ENCODE measurements at places on chromosomes 4 and X. TPM values are rescaled to one million over a fixed set of nuclear protein-coding genes. Genes with fewer than 3 reads are reported as not detected.

The FAM50A gene
- 34.3 TPM for total RNA-seq

The CPLX1 gene
- total RNA-seq = 10.2 TPM

The KDR gene
- total RNA-seq = 13.9 TPM

- H3K4me1 ChIP-seq = peaks cover 4% of the 10 kb centered on the region
- DNase-seq = no peak
- no peak overlapping the region for H3K4me3 ChIP-seq
Measured at GRCh38 chr4:151233600-151233999, 43.4 kb upstream of the PRSS48 start.

DNA sequence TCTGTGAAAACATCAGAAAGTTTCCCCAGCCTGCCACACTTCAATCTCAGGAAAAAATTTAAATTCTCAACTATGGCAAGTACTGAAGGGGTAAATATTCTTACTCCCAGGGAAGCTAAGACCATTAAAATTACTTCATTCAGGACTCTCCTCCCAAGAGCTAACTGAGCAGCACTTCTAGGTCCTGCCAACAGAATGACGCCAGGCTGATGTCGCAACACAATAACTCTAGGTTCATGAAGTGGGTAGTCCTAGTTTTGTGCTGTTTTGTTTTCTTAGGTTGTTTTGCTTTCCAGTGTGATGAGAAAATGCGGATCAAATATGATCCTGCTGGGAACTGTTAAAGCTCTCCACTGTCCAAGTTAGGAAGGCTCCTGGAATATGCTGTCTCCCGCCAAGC, 180.0 kb downstream of the NKX6-1 start:
- H3K4me1 ChIP-seq = no peaks in the 10 kb centered on the region
- no peak overlapping the region for H3K4me3 ChIP-seq
- no peaks in the 10 kb centered on the region for H3K36me3 ChIP-seq

- H3K27me3 ChIP-seq = no peaks in the 10 kb centered on the region
- H3K4me3 ChIP-seq = no peak overlapping the region
- peaks cover 6% of the 10 kb centered on the region for H3K4me1 ChIP-seq
- no peak overlapping the region for H3K27ac ChIP-seq
Measured at GRCh38 chr4:53997898-53998297, 66.5 kb downstream of the CHIC2 start.

GRCh38 chr4:84146300-84146959, 352.7 kb downstream of the NKX6-1 start:
- no peaks in the 10 kb centered on the region for H3K27me3 ChIP-seq
- H3K36me3 ChIP-seq = no peaks in the 10 kb centered on the region
- H3K4me3 ChIP-seq = no peak overlapping the region
- no peak for DNase-seq
- no peak overlapping the region for H3K27ac ChIP-seq

DNA sequence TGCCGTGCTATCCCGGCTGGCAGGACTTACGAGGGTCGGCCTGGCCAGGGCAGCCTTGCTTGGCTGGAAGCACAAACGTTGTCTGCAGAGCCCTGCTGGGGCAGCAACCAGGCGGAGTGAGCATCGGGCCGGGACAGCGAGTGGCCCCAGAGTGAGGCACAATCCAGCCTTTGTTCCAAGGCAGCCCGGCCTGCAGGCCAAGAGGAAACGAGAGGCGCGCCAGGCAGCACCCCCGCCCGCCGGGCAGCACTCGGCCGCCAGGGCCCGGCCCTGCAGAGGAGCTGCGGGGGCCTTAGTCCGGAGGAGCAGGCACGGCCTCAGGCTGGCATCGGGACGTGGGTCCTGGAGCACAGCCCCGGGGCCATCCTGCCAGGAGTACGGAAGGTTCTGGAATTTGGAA, 24.1 kb downstream of the FGFRL1 start:
- H3K4me3 ChIP-seq = no peak overlapping the region
- no peak for DNase-seq
- H3K36me3 ChIP-seq = no peaks in the 10 kb centered on the region
- no peaks in the 10 kb centered on the region for H3K27me3 ChIP-seq
- no peak overlapping the region for H3K27ac ChIP-seq

- H3K36me3 ChIP-seq = no peaks in the 10 kb centered on the region
- no peak for DNase-seq
- H3K27me3 ChIP-seq = no peaks in the 10 kb centered on the region
- no peaks in the 10 kb centered on the region for H3K4me1 ChIP-seq
- H3K27ac ChIP-seq = no peak overlapping the region
Measured at GRCh38 chr4:80407246-80407645, 71.7 kb downstream of the CFAP299 start.

DNA sequence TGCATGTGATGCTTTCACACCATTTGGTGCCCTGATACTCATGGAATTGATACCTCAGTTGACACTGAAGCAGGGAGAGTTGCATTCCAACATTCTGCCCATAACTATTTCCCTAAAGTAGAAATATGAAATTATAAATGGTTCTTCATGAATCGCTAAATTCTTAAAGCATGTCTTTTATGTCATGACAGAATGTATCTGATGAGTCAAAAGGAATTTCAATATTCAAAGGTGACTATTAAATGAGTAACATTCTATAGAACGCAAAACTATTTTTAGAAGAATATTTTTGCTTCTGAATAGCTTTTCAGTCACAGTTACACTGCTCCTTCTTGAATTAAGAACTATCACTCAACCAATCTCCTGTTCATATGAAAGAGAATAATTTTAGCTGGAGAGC, 152.8 kb downstream of the ADGRA3 start:
- H3K27ac ChIP-seq = no peak overlapping the region
- H3K36me3 ChIP-seq = no peaks in the 10 kb centered on the region
- no peak overlapping the region for H3K4me3 ChIP-seq
- H3K27me3 ChIP-seq = no peaks in the 10 kb centered on the region
- H3K4me1 ChIP-seq = no peaks in the 10 kb centered on the region
- DNase-seq = no peak

- H3K36me3 ChIP-seq = no peaks in the 10 kb centered on the region
- DNase-seq = no peak
- no peaks in the 10 kb centered on the region for H3K4me1 ChIP-seq
Measured at GRCh38 chr4:83372931-83373330, 38.3 kb upstream of the HPSE start.
